ENCODE measurements at places on chromosomes 16 and 17.

- DNase-seq = no peak
These were observed 78.0 kb downstream of the GNAO1 start for GRCh38 chr16:56269281-56269680.

DNA sequence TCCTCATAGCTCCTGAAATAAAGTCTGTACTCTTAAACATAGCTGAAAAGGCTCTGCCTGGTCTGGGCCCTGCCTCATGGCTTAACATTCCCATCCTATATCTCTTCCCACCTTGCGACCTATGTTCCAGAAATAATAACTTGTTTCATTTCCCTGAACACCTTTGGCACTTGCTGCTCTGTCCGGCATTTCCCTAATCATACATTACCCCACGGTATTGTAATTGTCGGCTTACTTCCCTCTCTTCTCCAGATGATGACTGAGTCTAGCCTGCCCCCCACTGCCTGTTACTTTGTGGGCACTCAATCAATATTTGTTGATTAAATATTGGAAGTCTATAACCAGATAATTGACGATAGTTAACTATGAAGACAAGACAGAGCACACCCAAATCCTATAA is 23.3 kb upstream of the SUPT4H1 start:
- DNase-seq = no peak

- no peak for DNase-seq
These were observed 31.3 kb downstream of the PLCG2 start for GRCh38 chr16:81810361-81810760.

GRCh38 chr17:49742166-49742638 is 21.7 kb downstream of the FAM117A start:
- peak; percentile 21 for DNase-seq

DNA sequence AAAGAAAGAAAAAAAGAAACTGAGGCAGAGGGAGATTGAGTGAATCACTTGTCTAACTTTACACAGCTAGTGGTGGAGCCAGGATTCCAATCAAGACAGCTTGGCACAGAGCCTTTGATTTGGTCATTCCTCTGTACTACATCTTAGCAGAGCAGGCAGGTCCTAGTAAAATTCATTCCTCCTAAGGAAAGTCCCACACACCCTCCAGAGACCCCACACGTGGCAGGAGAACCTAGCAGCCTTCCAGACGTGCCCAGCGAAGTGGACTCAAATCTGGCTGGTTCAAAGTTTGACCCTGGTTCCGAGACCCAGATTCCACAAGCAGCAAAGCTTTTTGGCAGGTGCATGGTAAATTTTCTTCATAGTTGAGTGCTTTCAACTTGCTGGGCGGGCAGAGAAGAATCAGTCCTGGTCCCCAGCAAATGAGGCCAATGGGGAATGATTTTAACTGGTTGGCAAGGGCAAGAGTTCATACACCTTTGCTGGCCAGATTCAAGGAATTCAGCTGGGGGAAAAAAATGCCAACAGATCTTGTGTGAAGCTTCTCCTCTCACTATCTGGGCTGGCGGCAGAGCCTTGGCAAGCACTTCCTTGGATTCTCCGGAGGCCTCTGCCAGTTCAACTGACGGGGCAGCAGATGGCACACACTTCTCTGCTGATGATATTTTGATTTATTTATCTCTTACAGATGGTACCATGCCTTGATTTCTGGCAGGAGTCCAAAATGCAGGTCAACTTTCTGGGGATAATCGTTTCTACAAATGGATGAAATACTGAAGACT is 82.4 kb downstream of the GSG1L start:
- DNase-seq = no peak

- no peak for DNase-seq
These were observed 787 bp upstream of the CCL3L1 start for GRCh38 chr17:36197387-36197703.

DNA sequence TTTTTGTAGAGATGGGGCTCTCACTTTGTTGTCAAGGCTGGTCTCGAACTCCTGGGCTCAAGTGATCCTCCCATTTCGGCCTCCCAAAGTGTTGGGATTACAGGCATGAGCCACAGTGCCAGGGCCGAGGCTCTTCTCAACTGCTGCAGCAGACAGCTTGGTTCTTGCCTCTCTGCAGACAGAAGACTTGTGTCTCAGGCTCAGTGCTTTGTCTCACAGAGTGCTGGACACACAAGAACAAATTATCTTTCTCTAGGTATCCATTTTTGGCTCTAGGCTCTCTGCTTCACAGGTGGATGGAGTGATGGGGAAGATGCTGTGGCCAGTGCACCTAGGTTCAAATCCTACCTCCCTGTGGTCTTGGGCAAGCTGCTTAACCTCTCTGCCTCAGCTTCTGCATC is 80.8 kb upstream of the RNU2-1 start:
- peak; percentile 23 for DNase-seq

DNA sequence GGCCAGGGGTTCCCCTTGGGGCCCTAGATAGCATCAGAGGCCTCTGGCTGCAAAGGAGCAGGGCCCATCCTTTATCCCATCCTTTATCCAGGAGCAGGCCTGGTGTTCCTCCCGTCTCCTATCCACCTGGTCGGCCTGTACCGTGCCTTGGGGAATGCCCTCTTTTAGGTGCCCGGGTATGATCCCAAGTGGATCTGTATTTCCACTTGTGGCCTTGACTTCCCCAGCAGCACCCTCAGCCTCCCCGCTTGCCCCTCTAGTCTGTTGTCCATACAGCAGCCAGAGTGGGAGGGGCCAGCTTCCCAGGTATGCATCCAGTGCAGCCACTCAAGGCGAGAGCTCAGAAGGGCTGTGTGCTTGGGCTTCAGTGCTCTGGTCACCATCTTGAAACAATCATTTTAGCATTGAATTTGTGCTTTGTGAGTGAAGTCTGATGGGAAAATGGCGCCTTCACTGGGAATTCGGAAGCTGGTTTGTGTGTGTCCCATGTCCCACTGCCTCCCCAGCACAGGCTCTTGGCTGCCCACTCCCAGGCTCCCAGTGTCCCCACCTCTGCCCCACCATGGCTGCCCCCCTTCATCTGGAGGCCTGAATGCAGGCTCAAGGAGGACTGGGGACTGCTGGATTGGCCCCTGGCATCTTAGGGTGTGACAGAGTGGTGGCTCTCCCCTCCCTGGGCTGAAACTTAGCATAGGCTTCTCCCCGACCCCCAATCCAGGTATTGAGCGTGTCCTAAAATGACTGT is 3.3 kb upstream of the RNF112 start:
- DNase-seq = no peak

DNA sequence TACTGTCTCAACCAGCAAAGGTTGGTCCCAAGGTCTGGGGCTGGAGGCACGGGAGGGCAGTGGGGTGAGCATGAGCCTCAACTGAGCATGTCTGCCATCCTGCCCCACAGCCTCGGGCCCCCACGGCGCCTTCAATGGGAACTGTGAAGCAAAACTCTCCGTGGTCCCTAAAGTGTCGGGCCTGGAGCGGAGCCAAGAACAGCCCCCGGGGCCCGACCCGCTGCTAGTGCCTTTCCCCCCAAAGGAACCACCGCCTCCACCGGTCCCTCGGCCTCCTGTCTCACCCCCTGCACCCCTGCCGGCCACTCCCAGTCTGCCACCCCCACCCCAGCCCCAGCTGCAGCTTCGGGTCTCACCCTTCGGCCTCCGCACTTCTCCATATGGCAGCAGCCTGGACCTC is 4.2 kb downstream of the FBRS start:
- no peak for DNase-seq

- DNase-seq = no peak
These were observed 454 bp downstream of the CCDC40 start for GRCh38 chr17:80036715-80037477.

GRCh38 chr17:55664287-55664686 is 58.4 kb downstream of the TMEM100 start:
- peak; percentile 12 for DNase-seq

GRCh38 chr17:33175562-33175961 is 117.5 kb downstream of the ASIC2 start:
- DNase-seq = no peak

DNA sequence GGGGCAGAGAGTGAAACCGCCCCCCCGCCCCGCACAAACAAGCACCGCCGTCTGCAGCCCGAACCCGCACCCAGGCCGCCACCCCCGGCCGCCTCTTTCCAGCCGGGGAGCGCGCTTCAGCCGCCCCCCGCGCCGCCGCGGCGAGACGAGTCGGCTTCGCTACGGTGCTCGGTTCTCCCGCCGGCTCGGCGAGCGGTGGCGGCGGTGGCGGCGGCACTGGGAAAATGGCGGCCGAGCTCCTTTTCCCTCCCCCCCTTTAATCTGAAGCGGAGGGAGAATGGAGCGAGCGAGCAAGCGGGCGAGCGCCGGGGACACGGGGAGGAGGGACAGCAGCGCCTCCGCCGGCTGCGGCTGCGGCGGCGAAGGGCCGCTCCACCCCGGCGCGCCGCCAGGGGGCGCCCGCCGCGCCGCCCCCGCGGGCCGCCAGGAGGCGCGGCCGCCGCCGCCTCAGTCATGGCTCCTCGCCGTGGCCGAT is at the start of gene KANSL1:
Gene KANSL1, minus strand, starts transcription at position 279 of the 475 bp plus-strand sequence. CDS start 21,286 bp downstream, outside the sequence.
- peak; percentile 98 for DNase-seq

DNA sequence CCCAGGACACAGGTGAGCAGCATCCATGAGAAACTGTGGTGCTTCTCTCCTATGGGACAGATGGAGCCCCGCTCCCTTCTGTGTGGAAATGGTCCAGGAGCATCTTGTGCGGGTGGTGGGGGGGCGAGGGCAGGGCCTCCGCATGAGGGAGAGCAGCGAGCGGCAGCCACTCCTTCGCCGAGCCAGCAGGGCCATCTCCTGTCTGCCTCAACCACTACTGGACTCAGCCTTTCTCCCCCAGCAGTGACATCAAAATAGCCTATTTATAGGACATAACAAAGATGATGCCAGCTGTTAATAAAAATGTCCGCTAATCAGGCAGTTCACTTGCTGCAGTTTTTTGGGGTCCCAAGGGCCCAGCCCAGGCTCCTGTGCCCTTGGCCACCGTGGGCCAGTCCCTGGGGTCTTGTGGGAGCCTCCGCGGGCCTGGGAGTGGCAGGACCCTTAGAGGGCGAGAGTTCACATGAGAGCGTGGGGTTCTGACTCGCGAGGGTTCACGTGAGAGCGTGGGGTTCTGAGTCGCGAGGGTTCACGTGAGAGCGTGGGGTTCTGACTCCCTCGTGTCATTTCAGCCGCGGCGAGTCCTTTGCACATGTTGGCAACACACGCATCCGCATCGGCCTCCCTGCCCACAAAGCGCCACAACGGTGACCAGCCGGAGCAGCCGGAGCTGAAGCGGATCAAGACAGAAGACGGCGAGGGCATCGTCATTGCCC is 47.4 kb downstream of the WDR45B start:
- DNase-seq = no peak

GRCh38 chr17:30095507-30096244 is 20.9 kb upstream of the NSRP1 start:
- DNase-seq = peak; percentile 33

DNA sequence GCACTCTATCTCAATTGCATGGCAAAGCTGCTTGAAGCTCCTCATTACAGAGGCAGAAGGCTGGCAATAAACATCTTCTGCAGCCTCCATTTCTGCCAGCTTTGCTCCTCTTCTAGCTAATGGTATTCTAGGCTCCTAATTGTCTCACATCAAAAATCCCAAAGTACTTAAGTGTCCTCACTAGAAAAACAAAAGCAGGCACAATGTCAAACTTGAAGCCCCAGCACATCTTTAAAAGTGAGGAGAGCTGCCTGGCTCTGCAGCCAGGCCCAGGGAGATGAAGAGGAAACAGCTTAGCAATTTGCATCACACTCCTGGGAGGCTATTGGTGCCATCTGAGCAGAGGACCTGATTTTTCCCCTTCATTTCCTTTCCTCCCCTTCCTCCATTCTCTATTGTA is 197.1 kb downstream of the KCNJ2 start:
- DNase-seq = no peak

- no peak for DNase-seq
These were observed 142.8 kb downstream of the PRKCA start for GRCh38 chr17:66445229-66445628.
